Stimulated activated CD4-positive, alpha-beta T cell treated with anti-CD3 and anti-CD28 coated beads, TNF-alpha, amount 100 ng/mL, for 48 hours (primary cell): ENCODE measurements at places on chromosomes 5 and 9.

DNA sequence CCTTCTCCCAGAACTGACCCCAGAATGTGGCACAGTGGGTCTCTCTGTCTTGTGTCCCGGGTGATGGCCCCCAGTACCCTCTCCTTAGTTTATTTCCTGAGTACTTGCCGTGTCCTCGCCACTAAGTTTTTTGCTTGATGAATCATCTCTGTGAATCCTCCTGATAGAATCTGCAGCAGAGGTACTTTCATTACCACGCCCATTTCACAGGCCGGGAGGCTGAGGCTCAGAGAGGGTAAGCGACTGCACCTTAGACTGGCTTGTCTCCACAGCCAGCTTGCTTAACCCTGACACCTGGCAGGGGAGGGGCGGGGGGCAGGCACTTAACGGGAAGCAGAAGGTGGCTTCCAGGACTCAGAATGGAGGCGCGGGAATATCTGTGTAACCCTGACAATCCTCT is 7.9 kb upstream of the IER5L start:
- no peak for DNase-seq

- no peak for DNase-seq
These were observed 43.0 kb downstream of the HSD17B3 start for GRCh38 chr9:96258967-96259366.

GRCh38 chr5:124652892-124653441 is 93.5 kb downstream of the ZNF608 start:
- no peak for DNase-seq

GRCh38 chr5:68290260-68290674 is 74.7 kb downstream of the PIK3R1 start:
- no peak for DNase-seq

DNA sequence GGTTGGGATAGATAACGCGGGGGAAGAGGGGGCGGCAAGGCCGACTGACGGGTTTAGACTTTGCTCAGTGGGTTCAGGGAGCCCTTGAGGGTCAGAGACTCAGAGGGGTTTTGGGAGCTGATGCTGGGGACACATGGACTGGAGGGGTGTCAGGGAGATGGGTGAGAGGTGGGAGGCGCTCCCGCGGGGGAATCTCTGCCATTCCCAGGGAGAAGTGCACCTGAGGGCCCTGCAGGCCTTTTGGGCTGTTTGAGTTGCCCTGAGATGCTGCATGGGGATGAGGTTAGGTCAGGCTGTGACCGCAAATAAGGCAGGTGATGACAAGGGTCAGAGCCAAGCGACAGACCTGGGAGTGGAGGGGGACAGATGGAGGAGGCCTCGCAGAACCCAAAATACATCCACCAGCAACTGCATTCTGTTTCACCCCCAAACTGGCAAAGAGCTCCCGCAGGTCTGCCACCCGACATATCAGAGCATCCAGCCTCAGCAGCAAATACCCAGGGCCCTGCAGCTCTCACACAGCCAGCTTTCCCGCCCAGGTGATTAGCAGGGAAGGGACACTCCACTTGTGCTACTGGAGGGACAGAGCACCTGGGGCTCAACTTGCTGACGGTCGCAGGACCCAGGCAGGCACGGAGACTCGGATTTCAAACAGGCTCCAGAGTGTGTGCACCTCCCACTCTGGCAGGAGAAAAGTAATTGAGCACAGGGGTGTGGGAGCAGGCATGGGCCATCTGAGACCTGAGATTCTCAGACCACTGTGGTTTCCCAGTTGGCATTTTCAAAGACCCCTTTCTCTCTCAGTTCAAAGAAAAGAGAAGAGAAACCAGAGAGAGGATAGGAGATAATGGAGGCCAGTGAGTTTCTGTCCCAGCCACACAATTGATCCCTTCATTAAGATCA is 26.4 kb downstream of the TMOD1 start:
- DNase-seq: no peak
